HFF-Myc (cell line): ENCODE measurements at places on chromosomes 5 and 9.

- DNase-seq: no peak
These were observed 24.5 kb downstream of the ERGIC1 start for GRCh38 chr5:172858511-172858989.

GRCh38 chr5:32264957-32265572 lies 47.7 kb downstream of the MTMR12 start:
- no peak for DNase-seq

- DNase-seq: no peak
These were observed 244.3 kb downstream of the CSNK1G3 start for GRCh38 chr5:123756318-123756665.

- DNase-seq: no peak
These were observed 388.3 kb downstream of the NR2F1-AS1 start for GRCh38 chr5:93192683-93193082.

DNA sequence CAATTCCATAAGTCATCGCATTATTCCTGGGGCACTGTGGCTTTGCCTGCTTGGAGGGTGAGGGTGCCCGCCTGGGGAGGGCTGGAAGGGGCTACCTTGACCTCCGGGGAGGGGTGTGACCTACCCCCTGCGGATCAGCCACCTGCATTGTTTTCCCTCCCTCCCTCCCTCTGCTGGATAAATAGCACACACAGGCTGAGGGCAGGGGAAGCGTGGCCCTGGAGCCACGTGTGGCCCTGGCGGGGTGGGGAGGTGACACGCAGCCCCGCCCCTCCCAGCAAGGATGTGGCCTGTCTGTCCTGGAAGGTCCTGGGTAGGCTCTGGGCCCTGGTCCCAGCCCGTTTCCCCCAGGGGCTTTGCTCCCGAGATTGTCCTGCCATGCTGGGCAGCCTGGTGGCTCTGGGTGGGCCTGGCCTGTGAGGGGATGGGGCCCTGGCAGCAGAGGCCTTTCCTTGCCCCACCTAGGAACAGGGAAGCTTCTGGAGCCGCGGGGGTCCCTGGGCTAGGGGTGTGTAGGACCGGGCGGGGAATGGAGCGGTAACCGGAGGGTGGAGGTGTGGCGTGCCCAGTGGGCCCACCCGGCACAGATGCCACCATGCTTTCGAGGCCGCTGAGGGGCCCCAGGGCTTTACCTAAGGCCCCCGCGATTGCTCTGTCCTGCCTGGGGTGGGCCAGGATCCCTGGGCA lies 33.4 kb downstream of the RXRA start:
- DNase-seq: no peak

- DNase-seq: no peak
These were observed 4.2 kb downstream of the MEGF10 start for GRCh38 chr5:127294829-127295228.

DNA sequence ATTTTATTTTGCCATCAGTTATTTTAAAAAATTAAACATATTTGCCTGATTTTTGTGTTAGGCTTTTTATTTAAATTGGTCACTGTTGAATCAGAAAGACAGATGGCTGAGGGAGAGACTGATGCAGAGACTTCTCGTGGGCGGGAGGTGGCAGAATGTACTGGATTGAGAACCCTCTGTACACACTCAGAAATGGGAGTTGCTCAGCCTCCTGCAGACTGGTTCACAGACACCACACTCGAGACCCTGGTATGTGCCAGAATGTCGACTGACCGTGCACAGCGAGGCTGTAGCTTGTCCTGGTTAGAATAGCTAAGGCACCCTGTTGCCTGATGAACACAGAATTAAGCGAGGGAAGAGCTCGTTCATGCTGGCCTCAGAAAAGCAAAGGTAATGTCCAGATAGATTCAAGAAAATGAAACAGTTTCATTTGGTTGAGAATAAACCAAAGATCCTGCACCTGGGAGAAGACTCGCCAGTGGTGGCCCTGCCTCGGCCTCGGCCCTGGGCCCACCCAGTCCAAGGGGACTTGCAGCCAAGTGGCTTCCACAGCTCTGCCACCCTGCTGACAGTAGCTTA lies 71.3 kb upstream of the OTULINL start:
- DNase-seq: no peak

DNA sequence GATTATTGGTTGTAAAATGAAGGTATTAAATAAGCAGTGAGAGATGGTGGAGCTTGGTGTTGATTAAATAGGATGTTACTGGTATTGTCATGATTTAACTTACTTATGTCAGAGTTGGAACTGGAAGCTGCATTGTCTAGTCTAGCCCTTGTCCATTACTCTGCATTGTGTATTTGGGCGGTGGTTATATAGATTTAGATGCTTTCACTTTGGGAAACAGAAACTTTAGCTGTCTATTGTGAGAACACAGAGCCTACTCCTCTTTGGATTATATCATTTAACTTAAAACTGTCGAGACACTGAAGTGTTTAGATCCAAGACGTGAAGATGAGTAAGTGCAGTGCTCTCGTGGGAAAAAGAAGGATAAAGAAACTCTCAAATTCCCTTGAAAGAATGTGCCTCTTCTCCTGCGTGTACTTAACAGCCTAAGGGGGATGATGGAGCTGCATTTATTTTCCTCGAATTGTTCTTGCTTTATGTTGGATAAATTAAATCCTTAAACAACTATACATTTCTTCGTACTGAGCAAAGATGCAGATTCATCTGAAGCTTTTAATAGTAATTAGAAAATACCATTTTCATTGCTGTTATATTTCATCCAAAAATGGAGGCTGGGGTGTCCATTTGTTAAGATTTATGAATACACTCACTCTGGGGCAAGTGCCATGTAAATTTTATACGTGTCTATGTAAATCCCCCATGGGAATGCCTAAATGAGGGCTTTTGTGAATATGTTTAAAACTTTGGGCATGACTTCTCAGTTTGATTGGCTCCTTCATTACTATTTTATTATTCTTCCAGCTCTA lies 21.6 kb downstream of the FBXL7 start:
- no peak for DNase-seq

GRCh38 chr5:73234204-73234555 lies 61.2 kb downstream of the TMEM174 start:
- DNase-seq: no peak

- DNase-seq: no peak
These were observed 556.6 kb upstream of the TUSC1 start for GRCh38 chr9:26234865-26235264.

DNA sequence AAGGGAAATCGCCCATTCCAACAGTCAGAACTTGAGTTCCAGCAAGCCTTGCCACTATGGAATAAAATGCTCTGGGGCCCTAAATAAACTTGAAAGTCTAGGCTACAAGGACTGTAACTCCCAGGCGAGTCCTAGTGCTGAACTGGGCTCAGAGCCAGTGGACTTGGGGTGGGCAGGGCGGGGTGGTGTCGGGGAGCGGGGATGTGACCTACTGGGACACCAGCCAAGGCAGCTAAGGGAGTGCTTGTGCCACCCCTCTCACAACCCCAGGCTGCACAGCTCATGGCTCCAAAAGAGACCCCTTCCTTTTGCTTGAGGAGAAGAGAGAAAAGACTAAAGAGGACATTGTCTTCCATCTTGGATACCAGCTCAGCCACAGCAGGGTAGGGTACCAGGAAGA lies 61.5 kb downstream of the MEIKIN start:
- DNase-seq: no peak

DNA sequence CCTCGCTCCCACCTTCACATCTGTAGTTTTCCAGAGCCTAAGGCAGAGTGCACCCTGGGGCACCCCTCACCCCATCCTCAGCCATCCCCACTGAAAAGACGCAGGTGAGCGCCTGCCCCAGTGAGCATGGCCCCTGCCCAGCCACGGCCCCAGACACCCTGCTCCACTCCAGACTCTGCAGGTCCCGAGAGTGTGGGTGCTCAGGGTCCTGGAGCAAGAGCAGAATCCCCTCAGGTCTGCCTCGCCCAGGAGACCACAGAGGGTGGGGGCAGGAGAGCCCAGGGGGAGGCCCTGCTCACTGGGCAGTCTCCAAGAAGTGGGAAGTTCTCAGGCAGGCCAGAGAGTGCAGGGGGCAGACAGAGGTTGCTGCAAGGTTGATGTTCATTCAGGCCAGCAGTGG lies 158.6 kb upstream of the PPP1R26 start:
- DNase-seq: no peak

- DNase-seq: no peak
These were observed 241.6 kb downstream of the FBXL7 start for GRCh38 chr5:15741591-15741990.

DNA sequence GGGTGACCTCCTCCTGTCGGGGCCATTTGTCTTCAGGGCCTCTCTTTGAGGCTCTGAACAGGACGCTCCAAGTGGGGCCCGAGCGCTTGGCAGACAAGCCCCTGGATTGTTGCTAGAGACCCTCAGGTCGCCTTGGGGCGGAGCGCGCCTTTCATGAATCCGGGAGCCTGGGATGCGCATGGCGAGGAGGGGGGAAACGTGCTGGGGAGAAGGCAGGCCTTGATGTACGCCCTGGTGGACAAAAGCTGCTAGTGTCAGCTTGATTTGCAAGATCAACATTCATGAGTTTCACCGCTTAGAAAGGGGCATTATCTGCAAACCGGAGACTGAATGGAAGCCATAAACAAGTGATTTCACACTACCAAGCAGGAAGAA lies 226.3 kb downstream of the SMARCA2 start:
- peak; percentile 31 for DNase-seq

- peak; percentile 91 for DNase-seq
These were observed 182.4 kb downstream of the CCDC171 start for GRCh38 chr9:15735083-15735857.

GRCh38 chr5:174306345-174307030 lies 261.0 kb downstream of the NSG2 start:
- no peak for DNase-seq

DNA sequence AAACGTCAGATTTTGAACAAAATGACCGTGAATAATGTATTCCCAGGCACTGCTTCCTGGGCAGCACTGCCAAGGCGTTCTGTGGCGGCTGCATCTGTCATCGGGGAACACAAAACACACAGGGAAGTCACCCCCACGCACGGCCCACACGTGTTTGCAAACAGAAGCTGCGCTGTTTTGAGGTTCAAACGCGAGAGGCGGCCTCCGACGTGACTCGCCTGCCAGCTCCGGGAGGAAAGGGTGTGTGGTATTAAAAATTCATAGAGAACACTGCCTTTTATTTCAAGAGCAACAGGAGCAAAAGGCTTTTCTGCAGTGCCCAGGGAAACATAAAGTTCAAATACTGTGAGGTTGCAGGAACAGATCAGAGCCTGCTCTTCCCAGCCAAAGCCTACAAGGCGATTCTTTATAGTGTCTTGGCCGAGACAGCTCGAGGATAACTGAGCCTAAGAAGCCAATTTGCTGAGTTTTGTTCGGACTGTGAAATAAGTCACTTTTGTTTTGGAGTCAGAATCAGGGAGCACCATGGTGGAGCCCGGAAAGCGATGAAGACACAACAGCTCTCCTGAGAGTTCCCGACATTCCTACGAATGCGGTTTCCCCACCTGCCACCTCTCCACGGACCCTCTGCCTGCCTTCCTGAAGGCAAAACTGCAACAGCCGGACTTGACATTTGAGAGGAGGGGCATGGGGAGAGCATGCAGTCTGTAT lies 115.3 kb upstream of the IRX2 start:
- no peak for DNase-seq

- no peak for DNase-seq
These were observed at the start of gene ADGRV1 for GRCh38 chr5:90558344-90559192. Gene ADGRV1 (plus strand): TSS chr5:90558797. CDS start chr5:90558896, 99 bp downstream.

DNA sequence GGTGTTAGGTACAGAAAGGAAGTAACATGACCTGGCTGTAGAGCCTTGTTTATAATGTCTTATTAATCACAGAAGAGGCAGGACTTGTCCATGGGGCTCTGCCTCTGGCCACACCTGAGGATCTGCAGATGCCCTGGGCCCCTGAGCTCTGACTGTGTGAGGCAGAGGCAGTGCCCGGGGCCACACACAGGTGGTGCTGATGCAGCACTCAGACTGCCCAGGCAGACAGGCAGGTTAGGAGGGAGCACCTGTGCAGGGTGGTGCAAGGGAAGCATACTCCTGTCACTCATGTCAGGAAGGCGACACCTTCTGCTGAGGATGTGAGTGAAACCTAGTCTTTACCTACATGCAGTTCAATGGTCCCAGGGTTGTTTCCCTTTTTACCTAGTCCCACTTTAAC lies 88.7 kb downstream of the CFAP90 start:
- DNase-seq: no peak

DNA sequence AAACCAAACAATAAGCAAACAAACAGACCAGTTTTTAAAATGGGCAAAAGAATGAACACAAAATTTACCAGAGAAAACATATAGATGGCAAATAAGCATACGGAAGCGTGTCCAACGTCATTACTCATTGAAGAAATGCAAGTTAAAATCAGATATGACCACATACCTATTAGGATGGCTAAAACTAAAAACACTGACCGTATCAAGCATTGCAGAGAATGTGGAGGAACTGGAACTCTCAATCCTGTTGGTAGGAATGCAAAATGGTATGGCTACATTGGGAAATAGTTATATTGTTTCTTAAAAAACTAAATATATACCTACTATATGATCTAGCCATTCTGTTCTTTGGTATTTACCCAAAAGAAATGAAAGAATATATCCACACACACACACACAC lies 129.4 kb upstream of the ACO1 start:
- DNase-seq: no peak

- DNase-seq: no peak
These were observed 107.4 kb downstream of the TMEM174 start for GRCh38 chr5:73280386-73280785.

DNA sequence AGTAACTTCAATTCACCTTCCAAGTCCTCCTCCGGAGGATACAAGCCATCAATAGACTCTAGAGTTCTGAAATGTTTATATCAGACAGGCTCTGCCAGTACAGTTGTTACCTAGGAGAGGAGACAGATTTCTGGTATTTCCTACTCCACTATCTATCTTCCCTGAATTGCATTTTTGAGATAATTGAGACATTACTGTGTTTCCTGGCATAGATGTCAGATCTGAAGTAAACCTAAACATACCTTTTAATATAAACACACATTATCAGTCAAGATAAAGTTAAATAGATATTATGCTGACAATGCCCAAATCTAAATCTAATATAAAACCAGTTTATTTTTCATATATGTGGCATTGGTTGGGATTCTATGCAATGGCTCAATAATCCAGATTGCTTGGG lies 8.2 kb upstream of the TYRP1 start:
- no peak for DNase-seq

DNA sequence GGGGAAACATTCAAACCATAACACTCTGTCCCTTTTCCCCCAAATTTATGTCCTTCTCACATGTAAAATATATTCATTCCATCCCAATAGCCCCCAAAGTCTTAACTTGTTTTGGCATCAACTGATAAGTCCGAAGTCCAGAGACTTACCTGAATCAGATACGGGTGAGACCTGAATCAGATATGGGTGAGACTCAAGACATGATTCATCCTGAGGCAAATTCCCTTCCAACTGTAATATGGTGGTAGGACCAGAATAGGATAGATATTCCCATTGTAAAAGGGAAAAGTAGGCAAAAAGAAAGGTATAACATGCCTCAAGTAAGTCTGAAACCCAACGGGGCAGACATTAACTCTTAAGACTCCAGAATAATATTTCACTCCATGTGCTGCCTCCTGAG lies 115.6 kb upstream of the CKMT2 start:
- DNase-seq: no peak

DNA sequence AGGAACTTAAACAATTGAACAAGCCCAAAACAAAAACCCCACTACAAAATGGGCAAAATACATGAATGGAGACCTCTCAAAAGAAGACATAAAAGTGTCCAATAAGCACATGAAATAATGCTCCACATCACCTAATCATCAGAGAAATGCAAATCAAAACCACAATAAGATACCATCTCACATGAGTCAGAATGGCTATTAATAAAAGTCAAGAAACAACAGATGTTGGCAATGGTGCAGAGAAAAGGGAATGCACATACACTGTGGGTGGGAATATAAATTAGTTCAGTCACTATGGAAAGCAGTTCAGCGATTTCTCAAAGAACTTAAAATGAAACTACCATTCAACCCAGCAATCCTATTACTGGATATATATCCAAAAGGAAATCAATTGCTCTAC lies 337.4 kb upstream of the GRIA1 start:
- peak; percentile 35 for DNase-seq
